M059J (cell line): ENCODE measurements at places on chromosomes 13 and 19.

- DNase-seq = no peak
Observed at GRCh38 chr13:30807392-30807791, 72.0 kb downstream of the ALOX5AP start.

GRCh38 chr19:36152352-36153091 is at the start of gene COX7A1:
COX7A1 (minus strand) TSS chr19:36152447; CDS start chr19:36152407, 40 bp downstream.
- DNase-seq = no peak

DNA sequence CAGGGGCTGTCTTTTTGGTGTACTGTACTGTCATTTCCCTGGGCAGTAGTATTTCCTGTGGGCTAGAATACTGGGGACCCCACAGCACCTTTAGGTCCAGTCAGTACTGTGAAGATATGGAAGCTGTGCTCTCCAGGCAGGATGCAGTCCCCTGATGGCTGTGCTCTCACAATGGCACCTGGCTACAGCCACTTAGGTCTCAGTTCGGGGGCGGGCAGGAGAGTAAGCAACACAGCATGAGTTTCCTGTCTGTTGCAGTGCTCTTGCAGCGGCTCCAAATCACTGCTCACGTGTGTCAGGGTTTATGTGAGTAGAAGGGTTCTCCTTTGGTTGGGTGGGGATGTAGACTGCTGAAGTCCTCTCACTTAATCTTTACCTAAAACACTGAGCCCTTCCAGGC is 810.4 kb downstream of the DACH1 start:
- no peak for DNase-seq

DNA sequence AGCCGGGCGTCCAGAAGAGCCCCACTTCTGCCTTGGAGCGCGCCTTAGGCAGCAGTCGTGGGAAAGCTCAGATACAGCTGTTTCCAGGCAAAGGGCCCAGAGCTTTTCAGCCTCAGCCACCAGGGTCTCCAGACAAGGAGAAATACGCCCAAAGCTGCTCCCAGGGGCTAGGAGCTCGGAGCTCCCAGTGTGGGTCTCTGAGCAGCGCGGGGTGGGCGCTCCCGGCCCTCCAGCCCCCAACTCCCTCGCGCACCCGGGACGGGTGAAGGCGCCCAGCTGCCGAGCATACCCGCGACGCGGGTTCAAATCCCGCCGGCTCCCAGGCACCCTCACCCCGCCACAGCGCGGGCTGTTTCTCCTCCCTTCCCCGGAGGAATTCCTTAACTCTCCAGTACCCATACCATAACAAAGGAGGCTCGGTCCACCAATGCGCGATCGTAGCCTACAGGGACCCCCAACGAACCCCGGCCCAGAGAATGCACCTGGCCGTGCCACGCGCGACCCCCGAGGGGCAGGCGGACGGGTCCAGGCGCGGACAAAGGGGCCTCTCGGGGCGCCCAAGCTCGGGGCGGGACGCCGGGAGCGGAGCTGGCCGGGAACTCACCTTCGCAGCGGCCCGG is 507 bp downstream of the COL4A1 start:
- peak; percentile 36 for DNase-seq
